ENCODE measurements at places on chromosomes 5 and 9. TPM values are rescaled to one million over a fixed set of nuclear protein-coding genes. Genes with fewer than 3 reads are reported as not detected.

DNA sequence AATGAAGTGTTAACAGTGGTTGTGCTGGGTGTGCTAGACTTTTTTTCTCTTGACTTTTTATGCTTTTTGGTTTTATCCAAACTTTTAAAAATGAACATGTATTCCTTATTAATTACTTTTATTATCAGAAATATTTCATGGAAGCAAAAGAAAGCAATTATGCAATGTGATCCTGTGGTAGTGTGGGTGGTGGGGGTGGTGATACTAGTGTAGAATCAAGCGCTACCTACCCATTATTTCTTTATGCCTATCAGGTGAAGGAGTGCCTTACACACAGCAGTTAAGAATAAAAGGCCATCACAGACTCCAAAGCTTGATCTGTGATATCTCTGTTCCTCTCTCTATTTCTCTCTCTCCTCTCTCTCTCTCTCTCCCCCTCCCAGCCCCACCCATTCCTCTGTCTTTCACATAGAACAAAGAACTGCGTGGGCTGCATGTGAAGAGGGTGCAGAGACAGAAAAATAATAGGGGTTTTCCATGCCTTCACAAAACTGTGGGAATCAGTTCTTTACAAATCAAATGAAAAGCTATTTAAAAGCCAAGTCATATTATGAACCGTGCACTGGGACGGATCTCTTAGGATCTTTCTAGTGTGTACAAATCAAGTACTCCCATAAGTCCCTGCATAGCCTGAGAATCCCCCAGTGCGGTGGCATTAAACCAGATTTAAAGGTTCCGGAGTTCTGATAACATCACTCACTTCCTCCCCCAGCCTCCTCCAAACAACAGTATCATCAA is 351.2 kb downstream of the RAB3C start:
- no peak for DNase-seq

PCDHA3 gene
- total RNA-seq, result not detected

KCNT1 gene
- total RNA-seq, result not detected

DNA sequence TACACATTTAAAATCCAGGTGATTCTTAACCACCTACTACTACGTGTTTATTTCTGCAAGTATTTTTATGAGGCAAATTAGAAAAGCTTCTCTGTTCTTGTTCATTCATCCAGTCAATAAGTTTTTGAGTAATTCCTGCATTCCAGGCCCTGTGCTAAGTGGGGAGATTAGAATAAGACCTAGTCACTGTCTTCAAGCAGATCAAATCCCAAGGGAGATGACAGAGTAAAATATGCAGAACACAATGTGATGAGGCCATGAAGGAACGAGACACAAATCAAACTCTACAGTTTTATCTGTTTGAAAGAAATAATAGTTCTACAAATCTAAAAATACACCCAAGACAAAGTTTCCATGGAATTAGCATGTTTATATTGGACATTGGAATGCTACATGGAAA is 158.8 kb downstream of the CEP120 start:
- no peak for DNase-seq

DNA sequence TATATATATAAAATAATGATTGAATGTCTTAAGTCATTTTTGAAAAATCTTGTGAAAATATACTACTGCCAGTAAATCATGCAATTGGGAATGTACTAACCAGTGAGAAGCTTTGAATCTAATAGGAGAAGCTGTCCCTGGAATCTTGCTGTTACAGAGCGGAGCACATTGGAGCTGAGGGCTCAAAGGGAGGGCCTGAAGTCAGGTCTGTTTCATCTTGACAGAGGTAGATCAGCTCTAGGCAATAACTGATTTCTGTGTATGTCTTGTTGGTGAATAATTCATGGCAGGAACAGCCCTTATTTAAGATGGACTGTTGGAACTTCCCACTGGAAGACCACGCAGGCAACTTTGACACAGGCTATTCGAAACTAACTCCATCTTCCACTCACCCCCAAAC is 17.5 kb downstream of the CAMK4 start:
- no peak for DNase-seq

DNA sequence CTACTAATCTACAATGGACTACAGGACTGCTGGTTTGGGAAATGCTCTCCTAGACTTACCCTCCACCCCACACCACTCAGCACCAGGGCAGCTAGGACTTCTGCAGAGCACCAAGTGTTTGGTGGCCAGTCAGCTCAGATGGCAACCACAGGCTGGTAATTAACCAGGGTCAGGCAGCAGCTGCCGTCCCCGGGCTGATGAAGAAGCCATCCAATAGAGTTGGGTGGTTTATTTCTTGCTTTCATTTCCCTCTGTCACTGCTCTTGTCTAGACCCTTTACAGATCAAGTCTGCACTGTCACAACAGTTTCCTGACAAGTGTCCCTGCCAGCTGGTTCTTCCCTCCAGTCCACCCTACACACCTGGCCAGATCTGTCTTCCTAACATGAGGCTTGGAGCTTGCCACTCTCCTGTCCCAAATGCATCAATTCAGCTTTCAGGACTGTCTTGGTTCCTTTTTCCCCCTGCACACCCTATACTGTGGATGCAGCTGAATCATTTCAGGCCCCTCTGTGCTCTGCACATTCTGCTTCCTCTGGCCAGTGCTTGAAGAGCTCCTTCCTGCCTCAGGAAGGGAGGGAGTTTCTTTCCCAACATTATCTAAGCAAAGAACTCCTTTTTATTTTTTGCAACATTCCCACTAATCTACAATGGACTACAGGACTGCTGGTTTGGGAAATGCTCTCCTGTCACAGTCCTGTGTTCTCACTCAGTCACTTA is 30.2 kb upstream of the HSPA9 start:
- DNase-seq, result no peak

C5orf52 gene
- total RNA-seq, result not detected

CENPK gene
- 89.9 TPM for total RNA-seq

DND1 gene
- 3.4 TPM for total RNA-seq

DNA sequence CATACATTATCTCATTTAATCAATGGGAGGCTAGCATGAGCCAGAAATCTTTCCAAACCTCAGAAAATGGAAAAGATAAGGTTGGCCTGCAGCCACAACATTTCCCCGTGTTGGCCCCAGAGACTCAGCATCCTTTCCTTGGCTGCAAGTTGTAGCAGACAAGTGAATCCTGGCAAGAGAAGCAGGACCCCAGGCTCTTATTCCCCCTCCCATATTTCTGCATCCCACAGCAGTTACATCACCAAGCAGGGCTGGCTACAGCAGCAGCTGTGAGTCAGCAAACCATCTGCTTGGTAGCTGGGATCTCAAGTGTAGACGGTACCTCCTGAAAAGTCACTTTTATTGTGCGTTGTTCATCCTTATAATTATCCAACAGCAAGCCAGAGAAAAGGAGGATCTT is 212.4 kb downstream of the GNA14 start:
- DNase-seq, result no peak

PCDHGA5 gene
- total RNA-seq, result 0.30 TPM

- DNase-seq, result no peak
These were observed 1.8 kb upstream of the NTRK2 start for GRCh38 chr9:84667571-84668195.

ZNF462 gene
- 0.67 TPM for total RNA-seq

OTP gene
- total RNA-seq, result not detected

TMEM8B gene
- total RNA-seq, result 5.9 TPM

PCDHGB2 gene
- total RNA-seq, result 0.64 TPM

GRCh38 chr5:156137071-156137869 is 189.7 kb upstream of the SGCD start:
- no peak for DNase-seq

LEAP2 gene
- total RNA-seq, result 4.5 TPM

DNA sequence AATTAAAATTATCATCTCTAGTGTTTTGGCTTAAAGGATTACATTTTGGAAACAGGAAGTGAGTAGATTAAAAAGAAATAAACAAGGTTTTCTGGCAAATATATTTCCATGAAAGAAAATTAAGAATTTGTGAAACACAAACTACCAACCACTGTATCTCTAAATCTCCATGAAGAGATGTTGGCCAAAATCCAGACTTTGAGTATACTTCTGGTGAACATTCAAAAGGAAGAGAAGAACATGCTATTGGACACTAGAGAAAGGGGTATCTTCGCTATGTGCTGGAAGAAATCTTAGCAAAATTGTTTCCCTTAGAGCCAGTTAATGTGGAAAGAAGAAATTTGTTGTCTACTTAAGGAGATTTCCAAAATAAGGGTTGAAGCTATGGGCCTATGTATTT is 710.4 kb upstream of the CTNND2 start:
- no peak for DNase-seq

DIPK1B gene
- 0.11 TPM for total RNA-seq

ATP10B gene
- not detected for total RNA-seq

- no peak for DNase-seq
These were observed 25.9 kb downstream of the STOM start for GRCh38 chr9:121344184-121344583.

GRCh38 chr5:149036168-149036567 is 26.7 kb downstream of the SH3TC2 start:
- DNase-seq, result no peak

- no peak for DNase-seq
These were observed 21.3 kb downstream of the SLC12A7 start for GRCh38 chr5:1090538-1090937.

GRCh38 chr5:173925449-173926071 is 37.4 kb downstream of the CPEB4 start:
- DNase-seq, result peak; percentile 32

SOWAHA gene
- not detected for total RNA-seq

DNA sequence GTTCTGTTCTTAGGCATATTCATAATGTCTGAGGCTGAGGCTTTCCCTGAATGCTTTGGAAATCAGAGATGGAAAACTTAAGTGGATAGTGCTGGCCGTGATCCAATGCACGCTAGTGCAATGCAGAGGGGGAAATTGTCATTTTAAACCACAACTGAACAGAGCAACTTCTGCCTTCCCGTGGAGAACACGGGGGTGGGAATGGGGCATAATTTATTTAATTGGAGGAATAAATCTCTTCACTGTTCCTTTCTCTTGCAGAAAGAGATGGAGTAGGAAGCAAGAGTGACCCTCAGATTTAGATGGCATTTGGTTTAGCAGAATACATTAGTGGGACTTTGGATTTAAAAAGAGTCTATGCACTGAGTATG is 22.9 kb upstream of the NREP start:
- DNase-seq, result no peak

FAT2 gene
- total RNA-seq, result not detected

GRCh38 chr5:90421136-90421535 is 11.6 kb upstream of the CETN3 start:
- DNase-seq, result no peak

DNA sequence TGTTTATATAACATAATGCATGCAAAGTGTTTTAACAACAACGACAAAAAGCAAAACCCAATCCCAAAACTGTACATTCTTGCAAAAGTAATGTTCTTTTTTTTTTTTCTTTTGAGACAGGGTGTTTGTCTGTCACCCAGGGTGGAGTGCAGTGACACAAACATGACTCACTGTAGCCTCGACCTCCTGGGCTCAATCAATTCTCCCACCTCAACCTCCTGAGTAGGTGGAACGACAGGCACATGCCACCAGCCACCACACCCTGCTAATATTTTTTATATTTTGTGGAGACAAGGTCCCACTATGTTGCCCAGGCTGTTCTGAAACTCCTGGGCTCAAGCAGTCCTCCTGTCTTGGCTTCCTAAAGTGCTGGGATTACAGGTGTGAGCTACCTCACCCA is 13.6 kb upstream of the HAVCR1 start:
- no peak for DNase-seq

PDE8B gene
- 0.19 TPM for total RNA-seq

NUTM2F gene
- total RNA-seq, result not detected

GPR21 gene
- total RNA-seq, result 1.2 TPM

DNA sequence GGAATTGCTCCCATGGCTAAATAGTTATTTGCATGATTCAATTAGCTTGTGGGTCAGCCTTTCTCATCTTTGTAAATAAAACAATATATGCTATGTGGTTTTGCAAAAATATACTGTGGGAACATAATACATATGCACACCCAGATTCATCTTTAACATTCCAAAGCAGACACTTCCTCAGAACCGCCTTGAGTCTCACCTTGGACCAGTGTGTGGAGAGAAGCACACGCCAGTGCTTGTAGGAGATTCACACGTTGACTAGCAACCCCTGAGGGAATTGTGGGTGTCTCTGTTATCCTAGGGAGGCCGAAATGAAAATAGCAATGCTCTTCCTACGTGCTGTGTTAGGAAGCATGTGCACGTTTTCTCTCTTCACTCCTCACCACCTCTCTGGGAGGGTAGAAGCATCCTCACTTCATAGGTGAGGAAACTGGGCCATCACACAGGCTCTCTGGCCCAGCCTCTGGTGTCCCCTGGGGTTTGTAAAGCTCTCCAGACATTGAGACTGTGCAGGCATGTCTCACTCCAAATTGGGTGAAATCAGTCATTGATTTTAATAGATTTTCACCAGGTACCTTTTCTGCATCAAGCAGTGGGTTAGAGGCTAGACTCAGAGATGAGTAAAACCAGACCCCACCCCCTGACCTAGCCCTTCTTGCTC is 221.7 kb downstream of the PBX3 start:
- DNase-seq, result no peak

GRM6 gene
- not detected for total RNA-seq

MYO10 gene
- not detected for total RNA-seq

DNA sequence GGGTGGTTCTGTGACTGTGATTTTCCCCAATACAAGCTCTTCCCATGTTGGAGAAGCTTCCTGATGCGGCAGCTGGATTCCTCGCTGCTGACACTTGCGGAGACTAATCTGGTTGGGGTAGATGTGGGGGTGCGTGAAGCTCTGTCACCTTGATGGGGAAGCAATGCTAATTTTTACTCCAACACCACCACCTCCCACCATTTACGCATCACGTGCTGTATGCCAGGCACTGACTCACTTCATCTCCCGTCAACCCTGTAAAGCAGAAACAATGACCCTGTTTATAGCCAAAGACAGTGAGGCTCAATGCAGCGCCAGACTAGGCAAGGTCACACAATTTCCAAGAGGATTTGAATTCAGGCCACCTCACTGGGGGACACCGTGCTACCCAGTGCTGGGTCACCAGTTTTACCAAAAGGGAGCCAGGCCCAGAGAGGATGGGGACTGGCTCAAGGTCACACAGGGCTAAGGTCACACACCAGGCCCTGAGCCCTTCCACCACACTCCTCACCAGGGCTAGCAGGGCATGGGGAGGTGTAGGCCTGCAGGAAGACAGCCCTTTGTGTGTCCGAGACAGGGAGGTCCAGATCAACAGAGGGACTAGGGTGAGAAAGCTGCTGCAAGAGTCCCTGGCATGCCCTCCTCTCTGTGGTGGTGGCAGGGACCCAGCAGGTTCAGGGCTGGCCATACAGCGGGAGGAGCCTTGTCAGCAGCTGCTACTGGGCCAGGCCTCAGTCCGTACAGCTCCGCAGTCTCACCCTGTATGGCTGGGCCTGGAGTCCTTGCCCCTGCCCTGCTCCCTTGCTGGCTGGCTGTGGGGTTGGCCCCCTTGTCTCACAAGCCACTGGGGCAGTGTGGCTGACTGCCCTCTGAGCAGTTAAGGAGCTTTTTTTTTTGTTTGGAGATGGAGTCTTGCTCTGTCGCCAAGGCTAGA is 3.3 kb downstream of the STKLD1 start:
- DNase-seq, result no peak

GRCh38 chr5:141800617-141801016 is 77.6 kb downstream of the PCDH1 start:
- no peak for DNase-seq
